Dermis blood vessel endothelial cell (primary cell): ENCODE measurements at places on chromosomes 6 and 20.

GRCh38 chr6:157990321-157991066 lies 8.8 kb downstream of the SYNJ2 start:
- DNase-seq, result no peak

GRCh38 chr6:36694616-36695015 lies 3.0 kb upstream of the RAB44 start:
- no peak for DNase-seq

- DNase-seq, result no peak
Measured at GRCh38 chr6:149938571-149939355, 3.1 kb upstream of the ULBP2 start.

- DNase-seq, result no peak
Measured at GRCh38 chr6:75997696-75998095, 74.8 kb downstream of the IMPG1 start.

- no peak for DNase-seq
Measured at GRCh38 chr6:3330199-3330598, 71.5 kb downstream of the PSMG4 start.
